ENCODE measurements at places on chromosomes 1 and 21.

- no peak for DNase-seq
Measured at GRCh38 chr1:88983791-88984559, 8.5 kb downstream of the KYAT3 start.

DNA sequence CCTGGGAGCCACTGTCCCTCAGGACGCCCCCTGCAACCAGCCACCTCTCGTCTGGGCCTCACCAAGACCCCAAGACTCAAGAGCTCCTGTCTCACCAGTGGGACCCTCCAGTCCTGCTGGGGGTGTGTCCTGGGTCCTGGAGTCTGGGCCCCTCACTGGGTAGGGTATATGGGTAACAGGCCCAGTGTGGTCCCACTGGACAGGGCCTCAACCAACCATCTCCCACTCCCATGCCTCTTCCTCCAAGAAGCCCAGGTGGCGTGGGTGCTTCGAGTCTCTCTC is 725 bp upstream of the VWA1 start:
- no peak for DNase-seq

- no peak for DNase-seq
Measured at GRCh38 chr21:15219894-15220293, 155.1 kb upstream of the NRIP1 start.

DNA sequence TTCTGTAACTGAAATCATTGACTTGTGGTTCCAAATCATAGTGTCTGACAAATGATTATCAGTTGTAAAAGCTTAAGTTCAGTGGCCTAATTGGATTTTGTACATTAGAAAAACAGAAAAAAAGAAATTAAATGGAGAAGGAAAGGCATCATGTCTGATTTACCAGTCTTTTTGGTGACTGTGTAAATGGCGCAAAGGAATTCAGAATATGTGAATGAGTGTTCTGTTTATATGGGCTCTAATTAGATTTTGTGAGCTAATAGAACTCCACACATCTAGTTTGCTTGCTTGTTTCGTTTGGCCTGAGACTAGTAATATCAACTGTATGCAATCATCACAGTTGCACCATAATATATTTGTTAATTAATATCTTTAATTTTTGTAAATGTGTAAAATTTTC is 151.7 kb downstream of the PLA2G4A start:
- no peak for DNase-seq

DNA sequence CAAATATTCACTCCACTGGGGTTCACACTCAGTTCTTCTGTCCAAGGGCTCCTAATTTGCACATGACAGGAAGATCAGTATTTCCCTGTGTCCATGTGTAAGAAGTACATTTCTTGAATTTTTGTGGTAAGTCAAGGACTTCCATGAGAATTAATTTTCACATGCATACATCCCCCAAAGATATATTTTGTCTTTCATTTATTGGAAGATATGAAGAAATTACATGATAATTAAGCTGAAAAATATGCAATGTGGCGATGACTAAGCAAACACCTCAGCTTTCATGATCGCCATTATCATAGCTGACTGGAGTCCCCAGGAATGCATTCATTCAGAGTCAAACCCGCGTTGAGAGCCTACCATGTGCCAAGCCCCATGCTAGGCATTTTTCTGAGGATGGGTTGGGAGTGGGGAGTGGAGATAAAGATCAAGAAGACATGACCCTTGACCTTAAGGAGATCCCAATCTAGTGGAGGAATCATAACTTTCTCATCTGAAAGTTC is 104.6 kb upstream of the F3 start:
- no peak for DNase-seq

- no peak for DNase-seq
Measured at GRCh38 chr1:6003568-6004411, 11.6 kb upstream of the NPHP4 start.

- DNase-seq, result no peak
Measured at GRCh38 chr1:2592672-2593071, 6.1 kb downstream of the PRXL2B start.

Measured in activated CD4-positive, CD25-positive, alpha-beta regulatory T cell treated with anti-CD3 and anti-CD28 coated beads, Interleukin-2, amount 50 U/mL, for 72 hours (primary cell).